ENCODE measurements at places on chromosomes 2 and 18. TPM values are rescaled to one million over a fixed set of nuclear protein-coding genes. Genes with fewer than 3 reads are reported as not detected.

DNA sequence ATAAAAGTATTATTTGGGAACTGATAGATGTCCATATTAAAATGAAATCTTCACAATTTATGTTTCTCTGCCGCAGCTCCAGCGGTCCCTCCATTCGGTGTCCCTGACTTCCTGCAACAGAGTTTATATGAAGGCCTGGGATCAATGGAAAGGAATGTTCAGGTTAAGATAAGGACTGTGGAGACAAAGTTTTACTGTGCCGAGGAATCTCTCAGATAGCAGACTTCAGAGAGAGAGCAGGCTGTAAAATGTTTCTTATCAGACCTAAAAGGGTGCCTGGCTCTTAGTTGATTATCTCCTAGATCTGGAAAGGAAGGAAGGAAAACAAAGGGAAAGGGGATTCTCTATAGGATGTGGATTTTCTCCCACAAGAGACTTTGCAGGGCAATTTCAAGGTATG is 193.7 kb upstream of the PIEZO2 start:
- DNase-seq = no peak

The AFTPH gene
- 78.3 TPM for polyA plus RNA-seq

GRCh38 chr2:22198381-22199283 is 1074.9 kb downstream of the TDRD15 start:
- no peak for DNase-seq

- DNase-seq = no peak
Measured at GRCh38 chr2:50777954-50778353, 254.0 kb downstream of the NRXN1 start.

- no peak for DNase-seq
Measured at GRCh38 chr2:43461453-43462073, 134.3 kb downstream of the THADA start.

The VWC2L gene
- 0.18 TPM for polyA plus RNA-seq

All from left kidney (tissue), 8 donors.